Progenitor cell of endocrine pancreas (in vitro differentiated cells): ENCODE measurements at places on chromosomes 7 and 10.

- DNase-seq: no peak
Observed at GRCh38 chr7:826230-826917, 5.9 kb upstream of the SUN1 start.

- DNase-seq: no peak
Observed at GRCh38 chr7:22350466-22351328, 6.3 kb downstream of the RAPGEF5 start.

- no peak for DNase-seq
Observed at GRCh38 chr7:105838627-105839231, 37.7 kb downstream of the ATXN7L1 start.

GRCh38 chr10:5735119-5735518 is 50.5 kb downstream of the TASOR2 start:
- no peak for DNase-seq

DNA sequence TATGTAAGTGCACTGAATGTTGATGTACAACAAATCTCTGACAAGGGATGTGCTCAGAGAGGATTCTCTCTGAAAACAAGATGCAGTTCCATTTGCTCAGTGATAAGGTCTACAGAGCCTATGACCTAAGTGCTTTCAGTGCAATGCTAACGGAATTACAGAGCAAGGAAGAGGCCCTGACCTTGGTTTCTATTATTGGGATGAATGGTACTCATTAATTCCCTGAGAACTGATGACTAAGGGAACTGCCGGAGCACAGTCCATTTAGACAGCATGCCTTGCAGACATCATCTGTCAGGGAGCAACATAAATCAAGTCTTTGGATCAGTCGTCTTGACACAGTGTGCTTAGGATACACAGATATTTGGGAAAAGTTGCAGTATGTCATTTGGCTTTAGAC is 340.8 kb downstream of the PHTF2 start:
- DNase-seq: no peak

- no peak for DNase-seq
Observed at GRCh38 chr10:19966751-19967150, 150.5 kb downstream of the PLXDC2 start.

DNA sequence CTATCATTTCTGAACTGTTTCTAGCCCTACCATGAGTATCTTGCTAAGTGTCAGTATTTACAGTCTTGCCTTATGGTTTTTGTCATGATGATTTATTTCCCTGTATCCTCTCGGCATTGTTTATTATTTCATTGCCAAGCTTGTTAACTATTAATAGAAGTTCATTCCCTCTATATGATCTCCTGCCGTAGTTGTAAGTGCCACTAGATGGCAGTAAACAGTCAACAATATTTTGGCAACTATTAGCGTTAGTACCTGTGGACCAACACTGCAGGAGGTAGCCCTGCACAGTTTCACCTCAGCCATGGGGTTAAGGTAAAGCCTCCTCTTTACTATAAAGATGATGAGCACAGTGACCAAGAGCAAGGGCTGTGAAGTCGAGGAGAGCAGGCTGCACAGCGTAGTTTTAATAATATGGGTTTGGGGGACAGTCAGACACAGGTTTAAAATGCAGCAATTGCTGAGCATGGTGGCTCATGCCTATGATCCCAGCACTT is 26.1 kb upstream of the CCNJ start:
- DNase-seq: peak; percentile 36

DNA sequence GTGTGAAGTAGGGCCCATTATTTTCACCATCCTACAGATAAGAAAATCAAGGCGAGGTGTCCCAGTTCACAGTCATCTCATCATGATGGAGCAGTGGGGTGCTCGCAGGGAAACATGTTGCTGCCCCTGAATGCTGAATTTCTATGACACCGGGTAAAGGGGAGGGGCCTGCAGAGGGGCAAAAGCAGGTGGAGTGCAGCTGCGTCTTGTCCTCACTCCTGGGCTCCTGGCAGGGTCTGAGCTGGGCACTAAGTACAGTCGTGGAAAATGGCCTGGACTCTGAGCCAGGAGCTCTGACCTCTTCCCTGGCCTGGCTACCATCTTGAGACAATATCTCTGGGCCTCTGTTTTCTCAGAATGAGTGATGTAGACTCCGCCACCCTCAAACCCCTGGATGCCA is 253.1 kb upstream of the PITRM1 start:
- DNase-seq: no peak

- peak; percentile 97 for DNase-seq
Observed at GRCh38 chr10:97686962-97687784, at the start of gene AVPI1. AVPI1 (minus strand) TSS chr10:97687241; CDS start chr10:97679905, 7,336 bp downstream.

DNA sequence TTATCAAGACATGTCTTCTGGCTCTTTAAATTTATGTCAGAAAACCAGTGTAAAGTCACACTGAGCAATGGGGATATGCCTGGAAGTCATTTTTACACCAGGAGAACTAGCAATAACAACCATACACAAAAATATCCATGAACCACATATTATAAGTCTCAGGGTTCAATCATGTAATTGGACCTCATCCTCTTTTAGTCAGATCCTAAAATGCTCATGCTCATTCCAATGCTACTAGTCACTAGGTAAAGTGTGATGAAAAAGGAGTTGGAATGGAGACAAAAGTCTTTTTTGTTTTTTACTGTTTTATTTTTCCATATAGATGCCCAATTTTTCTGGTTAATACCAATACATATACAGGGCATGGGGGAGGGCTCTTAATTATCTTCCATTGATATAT is 306.1 kb downstream of the DGKB start:
- no peak for DNase-seq

DNA sequence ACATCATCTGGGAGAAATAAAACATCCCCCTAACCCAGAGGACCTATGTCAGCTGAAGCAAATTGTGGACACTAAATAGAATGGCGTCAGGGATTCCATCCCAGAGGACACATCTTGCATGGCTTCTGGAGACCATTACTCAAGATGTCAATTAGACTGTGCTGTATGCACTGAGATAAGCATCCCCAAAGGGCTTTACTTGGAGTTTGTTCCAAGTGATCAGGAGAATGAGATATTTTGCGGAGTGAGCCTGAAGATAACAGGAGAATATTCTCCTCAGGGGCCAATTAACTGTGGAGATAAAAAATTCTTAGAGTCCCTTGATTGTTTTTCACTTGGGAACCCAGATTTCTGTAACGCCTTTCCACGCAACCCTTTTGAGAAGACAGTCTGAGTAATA is 4.5 kb upstream of the OR2AE1 start:
- DNase-seq: no peak

GRCh38 chr7:94270772-94271171 is 123.9 kb upstream of the COL1A2 start:
- no peak for DNase-seq

- no peak for DNase-seq
Observed at GRCh38 chr7:111736552-111736874, 174.2 kb upstream of the IMMP2L start.

DNA sequence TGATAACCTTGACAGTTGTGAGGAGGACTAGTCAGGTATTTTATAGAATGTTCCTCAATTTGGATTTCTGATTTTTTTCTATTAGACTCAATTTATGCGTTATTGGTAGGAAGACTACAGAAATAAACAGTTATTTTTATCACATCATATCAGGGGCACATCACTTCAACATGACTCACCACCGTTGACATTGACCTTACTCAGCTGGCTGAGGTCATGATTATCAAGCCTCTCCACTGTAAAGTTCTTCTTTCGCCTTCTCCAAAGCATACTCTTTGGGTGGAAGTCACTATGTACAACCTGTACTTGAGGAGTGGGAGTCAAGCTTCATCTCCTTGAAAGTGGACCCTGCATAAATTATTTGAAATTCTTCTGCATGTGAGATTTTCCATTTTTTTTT is 194.3 kb upstream of the IGFBP3 start:
- no peak for DNase-seq

DNA sequence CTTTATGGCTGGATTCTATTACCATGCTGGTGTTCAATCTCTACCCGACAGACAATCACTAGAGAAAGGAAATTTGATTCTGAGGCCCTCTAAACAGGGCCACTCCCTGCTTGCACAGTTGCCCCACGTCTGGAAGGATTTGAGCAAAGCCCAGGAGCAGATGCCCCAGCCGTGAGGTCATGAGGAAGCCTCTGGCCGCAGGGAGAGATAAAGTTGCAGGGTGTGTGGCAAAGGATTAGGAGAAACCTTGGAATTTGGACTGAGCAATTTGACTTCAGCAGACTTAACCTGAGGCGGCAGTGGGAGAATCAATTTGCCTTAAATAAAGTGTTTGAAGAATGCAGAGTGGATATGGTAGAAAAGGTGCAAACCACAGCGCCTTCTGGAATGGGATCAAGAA is 40.2 kb upstream of the KLF6 start:
- DNase-seq: no peak

DNA sequence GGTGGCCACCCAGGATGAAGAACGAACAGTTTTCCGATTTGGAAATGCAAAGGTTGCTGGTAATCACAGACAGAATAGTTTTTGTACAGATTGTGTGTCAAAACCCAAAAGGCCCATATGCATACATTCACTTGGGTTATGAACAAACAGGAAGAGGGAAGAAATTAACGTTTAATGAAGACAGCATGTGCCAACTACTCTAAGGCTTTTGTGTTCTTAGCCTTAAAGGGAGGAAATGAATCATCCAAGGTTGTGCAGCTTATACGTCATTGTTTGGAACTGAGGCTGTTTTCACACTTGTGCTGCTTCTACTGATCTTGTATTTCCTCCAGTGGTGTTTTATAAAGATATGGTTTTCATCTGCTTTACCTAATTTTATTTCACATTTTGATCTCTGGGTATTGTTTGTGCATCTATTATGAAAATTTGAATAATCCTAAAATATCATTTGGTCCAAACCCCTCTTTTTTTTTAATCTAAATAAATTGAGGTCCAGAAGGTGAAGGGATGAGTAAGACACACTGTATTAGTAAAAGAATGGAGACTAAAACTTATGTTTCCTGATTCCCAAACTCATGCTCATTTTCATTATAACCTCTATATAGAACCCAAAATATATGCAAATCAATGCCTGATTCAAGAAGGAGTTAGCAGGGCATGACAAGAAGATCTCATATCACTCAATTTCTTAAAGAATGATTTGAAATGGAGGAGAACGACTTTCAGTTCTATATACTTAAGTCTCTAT is 373.1 kb downstream of the THSD7A start:
- no peak for DNase-seq

- DNase-seq: no peak
Observed at GRCh38 chr10:110897184-110897583, 21.8 kb downstream of the BBIP1 start.

DNA sequence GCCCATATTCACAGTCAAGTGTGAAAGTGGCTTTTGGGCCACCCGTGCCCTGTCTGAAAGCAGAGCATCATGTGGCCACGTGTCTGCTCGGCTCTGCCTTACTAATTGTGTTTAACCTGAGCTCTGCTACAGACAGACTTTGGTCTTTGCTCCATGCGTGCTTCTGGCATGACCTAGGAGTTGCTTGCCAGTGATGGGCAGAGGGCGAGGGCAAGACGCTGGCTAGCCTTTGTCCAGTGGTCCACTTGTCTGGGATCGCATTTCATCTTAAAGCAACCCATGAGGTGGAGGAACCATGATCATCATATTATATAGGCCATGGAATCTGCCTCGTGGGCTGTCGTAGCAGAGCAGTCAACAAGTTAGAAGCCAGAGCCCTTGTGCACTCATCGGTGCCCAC is 123.3 kb upstream of the INSYN2A start:
- no peak for DNase-seq

- no peak for DNase-seq
Observed at GRCh38 chr10:132519382-132520176, 18.0 kb upstream of the INPP5A start.

- peak; percentile 78 for DNase-seq
Observed at GRCh38 chr7:139341058-139341775, at the start of gene FMC1. FMC1 (plus strand) TSS chr7:139341337; CDS start chr7:139341385, 48 bp downstream.
